ENCODE measurements at places on chromosomes 12 and 14. TPM values are rescaled to one million over a fixed set of nuclear protein-coding genes. Genes with fewer than 3 reads are reported as not detected.

The AKAP6 gene
- total RNA-seq, result 2.1 TPM

The OTUB2 gene
- total RNA-seq, result 2.2 TPM

The C12orf57 gene
- 67.2 TPM for total RNA-seq

The THAP2 gene
- total RNA-seq, result 2.3 TPM

The GLS2 gene
- not detected for total RNA-seq
